MV-4-11 (cell line): ENCODE measurements at places on chromosomes 7 and 10.
A peak's percentile ranks its signal among the peaks of the same experiment; 100 is the strongest.

DNA sequence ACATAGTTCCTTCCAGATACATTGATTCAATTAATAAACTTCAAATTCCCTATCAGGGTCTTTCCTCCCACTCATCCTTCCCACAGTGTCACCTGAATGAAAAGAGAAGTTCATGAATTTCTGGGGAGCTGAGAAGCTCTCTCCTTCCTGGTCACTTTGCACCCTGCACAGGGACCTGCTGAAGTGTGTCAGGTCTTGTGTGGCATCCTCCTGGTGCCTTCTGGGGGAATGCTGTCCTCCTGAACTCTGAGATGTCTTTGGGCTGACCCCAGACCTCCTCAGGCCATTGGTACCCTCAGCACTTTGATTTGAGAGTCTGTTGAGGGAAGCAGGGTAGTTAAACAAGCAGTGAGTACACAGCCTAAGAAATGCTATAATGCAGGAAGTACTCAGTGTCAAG, 39.5 kb upstream of the ITGA8 start:
- no peak for DNase-seq

GRCh38 chr7:55436457-55436856, 71.3 kb downstream of the LANCL2 start:
- DNase-seq = no peak

DNA sequence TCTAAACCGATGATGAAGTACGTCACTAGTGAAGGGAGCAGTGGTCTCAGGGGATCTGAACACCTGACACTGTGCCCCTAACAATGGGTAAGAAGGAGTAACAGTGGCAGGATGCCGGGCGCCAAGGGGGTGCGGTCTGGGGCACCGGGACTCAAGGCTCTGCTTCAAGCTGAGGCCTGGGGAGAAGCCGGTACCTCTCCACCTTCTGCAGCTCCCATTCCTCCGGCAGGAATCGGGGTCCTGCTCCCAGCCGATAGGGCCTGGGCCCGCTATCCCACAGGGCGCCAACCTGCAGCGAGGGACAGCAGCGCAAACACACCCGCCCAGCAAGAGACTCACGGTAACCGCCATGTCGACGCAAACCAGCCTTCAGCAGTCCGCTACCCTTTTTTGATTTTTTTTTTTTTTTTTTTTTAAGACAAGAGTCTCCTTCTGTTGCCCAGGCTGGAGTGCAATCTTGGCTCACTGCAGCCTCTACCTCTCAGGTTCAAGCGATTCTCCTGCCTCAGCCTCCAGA, 8.8 kb upstream of the CHST12 start:
- DNase-seq = no peak

GRCh38 chr7:98568891-98569290, 48.2 kb upstream of the NPTX2 start:
- DNase-seq = no peak

GRCh38 chr7:15463801-15464666, 97.8 kb downstream of the AGMO start:
- no peak for DNase-seq

DNA sequence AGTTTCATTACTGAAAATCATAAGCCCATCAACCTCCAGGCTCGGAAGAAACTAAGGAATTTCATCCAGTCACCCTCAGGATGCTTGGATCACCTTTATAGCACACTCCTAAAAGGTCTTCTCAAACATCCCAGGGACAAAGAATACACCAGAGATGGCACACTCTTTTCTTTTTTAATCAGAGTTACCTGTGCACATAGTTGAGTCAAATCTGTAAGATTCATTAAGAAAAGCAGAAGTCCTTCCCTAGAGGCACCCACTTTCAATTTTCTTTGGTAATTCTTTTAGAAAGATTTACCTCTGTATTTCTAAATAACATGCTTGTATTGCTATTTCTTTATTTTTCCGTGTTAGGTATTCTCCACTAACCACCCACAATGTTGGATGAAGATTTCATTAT, 50.6 kb upstream of the IL6 start:
- DNase-seq = no peak

- DNase-seq = no peak
Measured at GRCh38 chr7:35878351-35878750, 77.5 kb downstream of the SEPTIN7 start.

GRCh38 chr7:35647171-35647574, 47.8 kb downstream of the HERPUD2 start:
- DNase-seq = no peak

GRCh38 chr7:151748733-151749132, 128.2 kb downstream of the PRKAG2 start:
- no peak for DNase-seq

- no peak for DNase-seq
Measured at GRCh38 chr10:130579913-130580312, 443.7 kb downstream of the GLRX3 start.

DNA sequence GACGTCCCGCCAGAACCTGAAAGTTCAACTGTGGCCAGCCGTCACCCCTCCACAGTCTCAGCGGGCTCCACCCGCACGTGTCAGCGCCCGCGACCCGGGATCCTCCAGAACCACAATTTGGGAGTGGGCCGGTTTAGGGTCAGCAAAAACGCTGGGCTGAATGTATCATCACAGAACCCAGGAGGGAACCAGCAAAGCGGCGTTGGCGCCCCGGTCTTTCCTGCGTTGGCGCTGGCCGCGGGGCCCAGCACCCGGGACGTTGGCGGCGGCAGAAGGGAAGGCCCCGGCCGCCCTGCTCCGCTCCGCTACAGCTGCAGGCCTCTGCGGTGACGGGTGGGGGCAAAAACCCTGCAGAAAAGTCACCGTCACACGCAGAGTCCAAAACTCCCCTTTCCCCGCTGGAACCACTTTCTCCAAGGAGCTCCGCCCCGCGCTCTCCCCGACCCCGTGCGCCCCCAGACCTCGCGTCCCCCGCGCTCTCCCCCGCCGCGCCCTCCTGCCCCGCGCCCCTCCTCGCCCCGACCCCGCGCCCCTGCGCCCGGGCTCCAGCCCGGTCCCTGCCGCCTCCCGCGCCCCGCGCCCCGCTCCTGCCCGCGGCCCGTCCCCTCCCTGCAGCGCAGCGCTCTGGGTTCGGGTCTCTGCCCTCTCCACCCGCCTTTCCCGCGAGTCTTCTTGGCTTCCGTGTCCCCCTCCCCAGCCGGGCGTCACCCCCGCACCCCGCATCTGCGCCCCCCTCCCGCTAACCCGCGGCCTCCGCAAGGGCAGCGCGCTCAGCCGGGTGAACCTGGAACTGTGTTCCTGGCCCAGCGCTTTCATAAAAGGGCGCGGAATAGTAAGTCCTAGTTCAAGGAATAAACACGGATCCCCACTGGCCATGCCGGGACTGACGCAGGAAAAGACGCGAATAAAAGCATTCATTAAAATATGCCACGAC, 24.0 kb upstream of the RNF32 start:
- DNase-seq = no peak

- DNase-seq = no peak
Measured at GRCh38 chr10:106897719-106898118, 266.8 kb downstream of the SORCS1 start.

DNA sequence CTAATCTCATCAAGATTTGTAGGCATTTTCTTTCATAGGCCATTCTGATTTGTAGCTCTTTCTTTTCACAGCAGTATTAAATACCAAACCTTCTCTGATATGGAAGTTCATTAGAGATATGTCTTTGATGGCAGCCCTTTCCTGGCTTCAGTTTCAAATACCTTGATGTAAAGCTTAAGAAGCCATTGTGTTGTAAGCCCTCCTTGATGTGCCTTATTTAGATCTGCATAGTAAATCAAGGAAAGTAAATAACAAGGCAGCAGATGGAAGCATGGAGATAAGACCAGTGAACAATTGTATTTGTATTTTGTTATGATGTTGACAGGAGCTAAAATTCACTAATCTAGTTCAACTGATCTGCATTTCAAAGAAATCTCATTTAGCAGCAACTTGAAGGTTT, 234.9 kb upstream of the PPP1R3A start:
- no peak for DNase-seq

GRCh38 chr7:79930604-79931003, 204.0 kb upstream of the GNAI1 start:
- no peak for DNase-seq

DNA sequence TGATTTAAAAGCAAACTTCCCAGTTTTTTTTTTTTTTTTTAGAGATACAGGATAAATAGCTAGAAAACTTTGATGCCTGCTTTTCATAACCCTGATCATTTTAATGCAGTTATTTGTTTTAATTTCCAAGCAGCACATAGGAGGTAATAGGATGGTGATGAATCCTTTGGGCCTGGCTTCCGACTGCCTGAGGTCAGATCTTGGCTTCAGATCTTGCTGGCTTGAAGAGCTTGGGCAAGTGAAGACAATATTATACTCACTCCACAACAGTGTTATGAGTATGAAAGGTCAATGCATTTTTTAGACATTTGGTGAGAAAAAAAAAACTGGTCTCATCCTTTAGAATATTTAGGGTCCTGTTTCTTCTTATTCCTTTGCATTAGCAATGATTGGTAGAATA, 124.8 kb upstream of the PRKCQ start:
- no peak for DNase-seq

- no peak for DNase-seq
Measured at GRCh38 chr10:126422567-126422966, 34.3 kb upstream of the ADAM12 start.

- peak; percentile 7 for DNase-seq
Measured at GRCh38 chr10:132392811-132393694, 3.9 kb upstream of the PWWP2B start.

GRCh38 chr10:62534031-62534430, 159.9 kb downstream of the ZNF365 start:
- peak; percentile 90 for DNase-seq

- no peak for DNase-seq
Measured at GRCh38 chr7:20246236-20246635, 29.1 kb upstream of the MACC1 start.

GRCh38 chr7:157250605-157251228, 86.1 kb upstream of the DNAJB6 start:
- DNase-seq = peak; percentile 50

- DNase-seq = no peak
Measured at GRCh38 chr10:101771380-101771779, 4.5 kb downstream of the FGF8 start.

DNA sequence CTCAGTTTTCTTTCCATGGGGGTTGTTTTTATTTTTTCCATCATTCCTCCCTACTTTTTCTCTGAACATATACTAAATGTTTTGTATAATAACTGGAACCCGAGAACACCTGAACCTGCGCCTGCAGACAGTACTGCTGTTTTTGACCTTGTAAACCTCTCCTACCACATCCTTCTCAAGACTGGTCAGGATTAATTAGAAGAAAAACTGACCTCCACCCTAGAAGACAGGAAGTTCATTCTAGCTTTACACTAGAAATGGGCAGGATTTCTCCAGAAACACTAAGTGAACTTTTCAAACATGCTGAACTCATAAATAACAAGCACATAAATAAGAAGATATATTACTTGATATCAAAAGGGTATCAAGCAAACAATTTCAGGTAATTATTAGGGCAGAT, 751 bp upstream of the HYCC1 start:
- no peak for DNase-seq

- DNase-seq = peak; percentile 69
Measured at GRCh38 chr7:77269360-77270093, 69.9 kb upstream of the FGL2 start.

DNA sequence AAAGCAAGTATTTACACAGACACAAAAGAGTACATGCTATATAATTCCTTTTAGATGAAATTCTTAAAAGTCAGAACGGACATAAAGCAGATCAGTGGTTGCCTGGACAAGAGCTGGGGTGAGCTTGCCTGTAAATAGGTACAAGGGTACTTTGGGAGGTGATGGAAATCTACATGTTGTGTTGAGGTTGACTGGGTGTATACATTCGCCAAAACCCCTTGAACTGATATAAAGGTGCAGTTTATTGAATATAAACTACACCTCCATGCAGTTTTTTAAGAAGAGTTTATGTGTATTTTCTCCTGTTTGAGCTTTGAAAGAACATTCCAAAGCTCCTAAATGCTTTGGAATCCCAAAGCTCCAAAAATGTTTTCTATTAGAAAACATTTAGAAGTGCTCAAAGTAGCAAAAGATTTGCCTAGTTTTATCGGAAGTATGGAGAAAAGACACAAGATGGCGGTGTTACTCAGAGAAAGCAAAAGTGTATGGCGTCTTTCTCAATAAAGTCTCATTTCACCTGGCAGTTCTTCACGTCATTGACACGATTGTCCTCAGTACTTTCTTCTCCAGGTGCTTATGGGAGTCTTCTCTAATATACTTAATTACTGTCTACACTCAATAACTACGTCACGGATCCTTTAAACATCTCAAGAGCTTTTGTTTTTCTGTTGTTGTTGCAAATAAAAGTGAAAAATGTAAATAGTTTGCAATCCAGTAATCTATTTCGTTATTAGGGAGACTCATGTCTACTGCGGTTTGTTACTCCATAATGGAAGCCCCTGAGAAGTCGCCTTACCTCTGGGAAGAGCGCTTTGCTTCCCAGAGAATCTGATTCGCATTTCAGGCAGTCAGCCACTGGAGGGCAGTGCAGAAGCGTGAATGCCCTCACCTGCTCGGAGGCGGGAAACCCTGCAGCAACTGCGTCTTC, 14.7 kb upstream of the SEC61G start:
- DNase-seq = peak; percentile 45

DNA sequence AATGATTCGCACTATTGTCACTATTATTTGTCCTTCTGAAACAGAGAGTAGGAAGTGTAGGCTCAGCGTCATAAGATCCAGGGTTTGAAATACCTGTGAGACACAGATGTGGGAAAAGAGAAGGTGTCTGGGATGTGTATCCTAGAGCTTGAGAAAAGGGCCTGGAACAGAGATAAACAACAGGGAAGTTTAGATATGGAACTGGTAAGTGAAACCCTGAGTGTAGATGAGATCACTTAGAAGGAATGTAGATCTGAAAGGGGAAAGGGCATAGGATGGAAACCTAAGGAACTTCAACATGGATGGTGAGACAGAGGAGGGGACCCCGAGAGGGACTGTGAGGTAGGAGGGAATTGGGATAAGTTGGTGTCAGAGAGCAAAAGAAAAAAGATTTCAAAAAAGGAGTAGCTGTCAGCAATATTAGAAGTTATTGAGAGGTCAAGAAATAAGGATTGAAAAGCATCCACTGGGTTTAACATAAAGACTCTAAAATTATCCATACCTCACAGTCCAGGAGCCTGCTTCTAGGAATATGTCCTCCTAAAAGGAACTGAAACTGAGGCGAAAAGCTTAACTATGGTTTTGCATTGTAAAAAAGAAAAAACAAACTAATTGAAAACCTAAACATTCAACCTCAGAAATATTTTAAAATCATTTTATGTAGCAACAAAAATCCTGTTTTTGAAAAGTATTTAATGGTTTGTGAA, 119.2 kb upstream of the NPVF start:
- no peak for DNase-seq

GRCh38 chr7:138752518-138753149, 45.2 kb upstream of the TMEM213 start:
- no peak for DNase-seq

DNA sequence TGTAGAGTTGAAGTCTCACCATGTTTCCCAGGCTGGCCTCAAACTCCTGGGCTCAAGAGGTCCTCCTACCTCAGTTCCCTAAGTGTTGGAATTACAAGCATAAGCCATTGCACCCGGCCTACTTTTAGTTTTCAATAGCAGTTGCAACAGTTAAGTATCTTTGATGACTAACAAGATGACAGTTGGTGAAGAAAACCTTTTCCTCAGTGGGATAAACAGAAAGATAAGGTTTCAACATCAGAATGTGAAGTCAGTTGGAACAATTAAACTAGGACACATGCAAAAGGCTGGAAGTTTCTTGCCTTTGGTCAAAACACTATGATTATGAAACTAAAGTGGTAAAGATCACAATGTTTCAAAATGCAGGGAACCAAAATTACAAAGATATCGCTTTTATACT, 169.2 kb downstream of the ZNF438 start:
- DNase-seq = peak; percentile 99

GRCh38 chr7:44811571-44811970, 15.1 kb downstream of the PPIA start:
- no peak for DNase-seq
